ENCODE measurements at places on chromosomes 11 and 22. TPM values are rescaled to one million over a fixed set of nuclear protein-coding genes. Genes with fewer than 3 reads are reported as not detected.

DNA sequence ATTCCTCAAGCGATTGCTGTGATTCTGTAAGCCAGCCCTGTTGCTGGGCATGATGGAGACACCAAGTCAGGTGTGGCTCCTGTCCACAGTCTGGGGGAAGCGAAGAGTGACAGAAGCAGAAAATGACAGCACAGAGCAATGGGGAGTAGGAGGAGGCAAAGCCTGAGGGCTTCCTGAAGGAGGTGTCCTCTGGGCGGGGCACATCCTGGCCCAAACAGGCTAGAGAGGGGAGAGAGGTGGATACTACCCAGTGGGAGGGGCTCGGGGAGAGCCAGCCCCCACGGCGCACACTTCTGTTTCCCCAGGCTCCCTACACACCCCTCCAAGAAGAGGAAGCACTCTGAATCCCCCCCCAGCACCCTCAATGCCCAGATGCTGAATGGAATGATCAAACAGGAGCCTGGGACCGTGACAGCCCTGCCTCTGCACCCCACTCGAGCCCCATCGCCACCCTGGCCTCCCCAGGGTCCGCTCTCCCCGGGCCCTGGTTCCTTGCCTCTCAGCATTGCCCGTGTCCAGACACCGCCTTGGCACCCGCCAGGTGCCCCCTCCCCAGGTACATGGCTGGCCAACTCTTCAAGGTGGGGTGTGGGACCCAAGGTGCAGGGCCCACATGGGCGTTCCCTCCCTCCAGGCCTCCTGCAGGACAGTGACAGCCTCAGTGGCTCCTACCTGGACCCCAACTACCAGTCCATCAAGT lies 18.9 kb downstream of the MYRF start:
- DNase-seq = no peak

DNA sequence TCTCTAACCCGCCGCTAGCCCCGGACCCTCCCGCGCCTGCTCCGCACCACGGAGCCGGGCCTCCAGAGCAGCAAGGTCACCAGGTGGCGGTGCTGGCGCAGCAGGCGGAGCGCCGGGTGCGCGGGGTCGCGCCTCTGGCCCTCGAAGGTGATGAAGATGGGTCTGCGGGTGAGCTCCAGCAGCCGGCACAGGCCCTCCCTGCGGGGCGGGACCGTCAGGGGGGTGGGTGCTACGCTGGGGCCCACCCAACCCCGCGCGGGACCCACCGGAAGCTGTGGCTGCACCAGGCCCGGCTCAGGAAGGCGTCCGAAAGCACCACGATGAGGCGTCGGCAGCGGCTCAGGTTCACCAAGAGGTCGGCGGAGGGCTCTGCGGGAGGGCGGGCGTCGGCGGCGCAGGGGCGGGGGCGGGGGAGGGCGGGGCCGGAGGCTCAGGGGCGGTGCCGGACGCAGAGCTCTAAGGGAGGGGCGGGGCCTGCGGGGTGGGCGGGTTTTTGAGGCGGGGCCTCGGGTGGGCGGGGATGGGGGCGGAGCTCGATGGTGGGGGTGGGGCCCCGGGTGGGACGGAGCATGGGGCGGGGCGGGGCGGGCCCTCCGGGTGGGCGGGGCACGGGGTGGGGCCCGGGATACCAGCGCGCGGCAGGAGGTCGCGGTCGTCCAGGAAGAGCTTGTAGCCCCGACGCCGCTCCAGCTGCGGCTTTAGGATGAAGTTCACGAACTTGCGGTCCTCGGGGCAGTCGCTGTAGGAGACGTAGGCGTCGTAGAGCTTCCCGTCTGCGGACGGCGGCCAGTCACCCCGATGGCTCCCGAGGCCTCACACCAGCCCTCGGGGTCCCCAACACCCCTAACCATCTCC lies 7.8 kb downstream of the SIGIRR start:
- no peak for DNase-seq

Gene LDHAL6A
- not detected for total RNA-seq

Gene C11orf21
- 1.2 TPM for total RNA-seq

Gene GAB4
- total RNA-seq = not detected
